ENCODE measurements at places on chromosomes 12 and 14.
A peak's percentile ranks its signal among the peaks of the same experiment; 100 is the strongest.

DNA sequence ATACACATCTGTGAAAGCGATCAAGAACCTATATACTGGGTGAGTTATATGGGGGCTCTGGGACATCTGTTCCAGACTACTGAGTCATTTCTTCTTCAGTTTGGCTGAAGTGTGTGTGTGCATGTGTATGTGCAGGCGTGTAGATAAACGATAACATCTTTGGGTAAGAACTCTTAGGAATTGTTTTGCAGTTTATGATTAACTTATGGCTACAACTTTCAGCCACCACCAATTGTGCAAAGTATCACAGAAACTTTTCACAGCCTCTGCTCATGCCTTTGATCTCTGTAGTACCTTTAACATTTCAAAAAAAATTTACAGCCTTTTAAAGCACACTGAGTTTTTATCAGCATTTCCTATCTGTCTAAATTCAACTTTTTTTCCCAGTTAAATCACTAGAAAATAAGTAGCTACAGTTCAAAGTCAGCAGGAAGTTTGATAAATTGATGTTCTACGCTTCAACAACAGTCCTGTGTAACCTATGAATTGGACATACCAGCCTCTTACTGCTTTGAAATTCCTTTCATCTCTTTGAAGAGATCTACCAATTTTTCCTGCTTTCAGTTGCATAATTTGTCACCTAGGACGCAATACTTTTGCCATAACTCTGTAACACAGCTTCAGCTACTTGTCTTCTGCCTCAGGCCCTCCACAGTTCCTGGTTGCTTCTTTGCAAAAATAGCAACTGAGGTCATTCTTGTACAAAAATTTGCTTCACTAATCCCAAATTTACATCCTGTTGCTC is 43.0 kb downstream of the PPM1H start:
- DNase-seq = no peak

- DNase-seq = no peak
These were observed 1.4 kb downstream of the SLC10A1 start for GRCh38 chr14:69795691-69796090.

DNA sequence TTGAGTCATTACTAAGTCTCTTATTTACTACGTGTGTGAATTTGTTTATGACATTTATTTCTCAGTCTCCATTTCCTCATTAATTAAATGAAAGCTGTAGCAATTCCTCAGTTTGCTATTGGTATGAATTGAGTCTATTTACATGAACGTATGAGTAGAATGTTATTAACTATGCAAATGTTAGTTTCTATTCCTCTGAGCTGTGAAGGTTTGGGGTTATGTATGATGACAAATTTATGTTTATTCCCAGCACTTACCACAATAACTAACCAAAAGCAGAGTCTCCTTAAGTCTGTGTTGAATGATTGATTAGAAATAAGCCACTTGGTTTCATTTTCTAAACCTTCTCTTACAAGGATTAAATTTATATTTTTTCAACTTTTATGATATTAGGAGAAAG is 1340.9 kb downstream of the FSCB start:
- no peak for DNase-seq

DNA sequence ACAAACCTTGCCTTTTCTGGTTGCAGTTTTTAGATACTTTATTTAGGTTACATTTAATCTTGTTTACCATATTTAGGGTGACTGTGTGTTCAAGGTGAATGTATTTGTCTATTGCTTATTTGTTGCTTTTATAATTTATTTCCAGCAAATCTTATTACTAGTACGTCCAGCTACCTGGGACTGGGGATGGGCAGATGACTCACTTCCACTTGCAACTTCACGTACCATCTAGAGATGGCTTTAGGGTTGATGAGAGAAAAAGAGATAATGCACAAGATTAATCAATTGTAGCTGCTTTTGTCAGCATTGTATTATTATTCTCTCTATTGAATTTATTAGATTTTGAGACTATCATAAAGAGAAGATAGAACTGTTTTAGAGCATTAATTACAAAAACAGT is 5.1 kb downstream of the MIPOL1 start:
- DNase-seq = no peak

- no peak for DNase-seq
These were observed 159.2 kb upstream of the LRIG3 start for GRCh38 chr12:59079472-59079871.

DNA sequence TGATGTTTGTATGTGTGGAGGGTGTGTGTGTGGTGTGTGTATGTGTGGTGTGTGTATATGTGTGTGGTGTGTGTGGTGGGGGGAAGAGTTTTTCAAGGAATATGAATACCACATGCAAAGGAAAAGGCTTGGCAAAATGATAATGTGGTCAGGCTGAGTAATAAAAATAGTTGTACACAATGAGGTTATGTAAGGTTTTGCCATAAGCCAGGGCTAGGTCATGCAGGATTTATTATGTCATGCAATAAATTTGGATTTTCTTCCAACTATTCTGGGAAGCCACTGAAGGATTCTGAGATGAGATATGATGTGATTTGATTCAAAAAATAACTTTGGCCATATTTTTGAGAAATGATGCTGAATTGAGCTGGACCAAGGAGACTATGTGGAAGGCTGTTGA is 1191.6 kb upstream of the SEL1L start:
- no peak for DNase-seq

- DNase-seq = no peak
These were observed 624.8 kb upstream of the TMEM132C start for GRCh38 chr12:127642208-127642607.

DNA sequence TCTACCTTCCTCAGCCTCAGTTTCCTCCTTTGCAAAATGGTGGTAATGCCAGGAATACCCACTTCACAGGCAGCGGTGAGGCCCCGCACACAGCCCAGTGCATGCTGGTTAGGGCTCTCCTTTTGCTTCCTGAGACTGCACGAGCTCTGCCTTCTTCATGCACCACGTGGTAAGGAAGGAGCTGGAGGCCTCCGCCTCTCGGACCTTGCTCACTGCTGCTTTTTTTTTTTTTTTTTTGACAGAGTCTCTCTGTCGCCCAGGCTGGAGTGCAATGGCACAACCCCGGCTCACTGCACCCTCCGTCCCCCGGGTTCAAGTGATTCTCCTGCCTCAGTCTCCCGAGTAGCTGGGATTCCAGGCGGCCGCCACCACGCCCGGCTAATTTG is 18.1 kb downstream of the TAMALIN start:
- DNase-seq = no peak

- DNase-seq = no peak
These were observed 49.9 kb downstream of the ALX1 start for GRCh38 chr12:85329913-85330312.

- no peak for DNase-seq
These were observed 141.8 kb downstream of the GRIN2B start for GRCh38 chr12:13839365-13840336.

DNA sequence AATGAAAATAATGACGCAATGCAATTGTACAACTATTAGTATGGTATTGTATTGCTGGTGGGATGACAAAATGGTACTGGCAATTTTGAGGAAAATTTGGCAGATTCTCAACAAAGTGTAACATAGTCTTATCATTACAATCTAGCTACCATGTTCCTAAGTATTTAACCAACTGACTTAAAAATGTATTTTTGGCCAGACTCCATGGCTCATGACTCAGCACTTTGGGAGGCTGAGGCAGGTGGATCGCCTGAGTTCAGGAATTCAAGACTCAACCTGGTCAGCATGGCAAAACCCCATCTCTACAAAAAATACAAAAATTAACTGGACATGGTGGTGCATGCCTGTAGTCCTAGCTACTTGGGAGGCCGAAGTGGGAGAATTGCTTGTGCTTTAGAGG is 1409.5 kb downstream of the AACS start:
- no peak for DNase-seq

DNA sequence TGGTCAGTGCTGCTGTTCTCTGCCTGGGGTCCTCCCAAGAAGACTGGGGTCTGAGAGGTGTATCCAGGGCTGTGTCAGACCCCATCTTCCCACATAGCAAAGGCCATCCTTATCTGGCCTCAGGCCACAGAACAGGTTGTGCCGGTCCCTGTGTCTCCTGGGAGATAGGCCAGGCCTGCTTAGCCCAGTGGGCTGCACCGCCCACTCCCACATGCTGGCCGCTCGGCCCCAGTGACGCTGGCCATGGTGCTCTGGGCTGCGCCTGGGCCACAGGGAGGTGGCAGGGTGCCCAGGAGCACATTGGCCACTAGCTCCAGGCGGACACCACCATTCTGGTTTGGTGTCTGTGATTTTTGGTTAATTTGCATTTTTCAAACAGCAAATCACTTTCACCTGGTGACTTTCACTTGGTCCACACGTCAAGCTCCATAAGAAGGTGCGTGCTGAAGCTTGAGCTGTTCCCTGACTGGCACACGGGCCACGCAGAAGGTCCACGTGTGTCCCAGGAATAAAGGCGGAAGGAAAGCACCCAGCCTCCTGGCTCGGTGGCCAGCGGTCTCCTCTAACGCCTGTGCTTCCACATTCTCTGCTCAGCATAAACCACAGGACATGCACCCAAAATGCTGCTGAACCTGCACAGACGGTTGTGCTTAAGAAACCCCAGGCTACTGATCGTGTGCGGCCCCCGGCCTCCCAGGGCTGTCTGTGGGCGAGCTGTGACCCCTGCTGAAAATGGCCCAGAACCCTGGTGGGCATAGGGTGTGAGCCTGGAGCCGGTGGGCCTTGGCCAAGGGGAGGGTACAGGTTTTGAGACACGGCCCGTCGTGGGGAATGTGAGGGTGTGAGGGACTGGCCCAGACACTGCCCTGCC is 4.6 kb downstream of the FBRSL1 start:
- no peak for DNase-seq

DNA sequence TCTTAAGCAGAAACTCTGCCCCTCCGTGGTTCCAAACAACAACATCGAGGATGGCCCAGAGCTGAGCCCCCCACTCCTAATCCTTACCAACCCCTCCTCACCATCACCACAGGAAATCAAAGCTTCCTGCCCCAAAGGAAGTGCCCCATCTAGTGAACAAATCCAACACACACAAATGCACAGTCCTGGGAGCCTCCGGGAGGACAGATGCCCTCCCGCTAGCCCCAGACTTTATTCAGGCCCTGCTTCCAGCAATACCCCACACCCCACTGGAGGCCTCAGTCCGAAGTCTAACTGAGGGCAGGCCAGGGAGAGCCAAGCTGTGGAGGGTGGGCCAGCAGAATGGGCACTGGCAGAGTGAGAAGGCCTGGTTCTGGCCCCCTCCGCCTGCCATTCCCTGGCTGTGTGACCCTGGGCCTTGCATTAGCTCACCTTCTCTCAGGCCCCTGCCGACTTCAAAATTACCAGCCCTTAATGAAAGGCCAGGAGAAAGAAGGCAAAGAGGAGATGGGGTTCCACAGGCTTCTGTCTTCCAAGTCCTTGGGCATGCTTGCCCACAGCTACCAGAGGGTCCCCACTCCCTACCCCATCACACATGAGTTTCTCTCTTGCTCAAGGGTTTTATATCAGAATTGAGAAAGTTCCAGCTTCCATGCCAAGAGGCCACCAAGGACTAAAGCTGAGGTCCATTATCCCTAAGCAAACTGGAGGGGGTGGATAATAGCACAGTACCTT is 2.3 kb downstream of the HDAC7 start:
- no peak for DNase-seq

GRCh38 chr12:32519047-32519446 is 119.7 kb downstream of the FGD4 start:
- no peak for DNase-seq

DNA sequence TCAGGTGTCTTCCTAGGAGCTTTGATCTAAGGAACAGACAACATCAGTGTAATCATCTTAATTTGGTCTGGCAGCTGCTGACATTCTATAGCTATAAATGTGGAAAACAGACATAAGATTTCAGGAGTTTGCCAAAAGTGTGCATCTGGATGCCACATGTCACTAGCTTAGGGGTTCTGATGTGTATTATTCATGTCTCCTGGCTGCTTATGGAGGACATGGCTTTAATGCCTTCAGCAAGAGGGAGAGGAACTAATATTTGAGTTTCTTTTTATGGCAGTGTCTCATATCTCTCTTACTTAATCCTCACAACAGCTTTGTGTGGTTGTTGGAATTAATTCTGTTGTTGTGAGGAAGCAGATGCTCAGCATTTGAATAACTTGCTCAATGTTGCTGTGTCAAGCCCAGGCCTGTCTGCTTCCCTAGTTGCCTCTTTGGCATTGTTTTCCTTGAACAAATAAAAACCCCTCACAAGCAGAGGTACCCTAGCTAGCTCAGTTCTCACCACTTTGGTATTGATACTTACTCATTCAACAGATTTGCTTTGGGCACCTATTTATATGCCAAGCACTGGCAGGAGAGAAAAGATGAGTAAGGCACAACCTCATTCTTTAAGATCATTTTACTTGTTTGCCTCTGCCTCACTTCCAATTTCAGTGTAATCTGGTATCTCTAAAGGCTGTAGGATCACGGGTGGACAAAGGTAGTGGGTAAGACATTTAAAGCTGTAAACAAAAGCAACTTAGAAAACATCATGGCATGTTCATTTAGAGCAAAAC is 39.8 kb upstream of the EID3 start:
- DNase-seq = no peak

DNA sequence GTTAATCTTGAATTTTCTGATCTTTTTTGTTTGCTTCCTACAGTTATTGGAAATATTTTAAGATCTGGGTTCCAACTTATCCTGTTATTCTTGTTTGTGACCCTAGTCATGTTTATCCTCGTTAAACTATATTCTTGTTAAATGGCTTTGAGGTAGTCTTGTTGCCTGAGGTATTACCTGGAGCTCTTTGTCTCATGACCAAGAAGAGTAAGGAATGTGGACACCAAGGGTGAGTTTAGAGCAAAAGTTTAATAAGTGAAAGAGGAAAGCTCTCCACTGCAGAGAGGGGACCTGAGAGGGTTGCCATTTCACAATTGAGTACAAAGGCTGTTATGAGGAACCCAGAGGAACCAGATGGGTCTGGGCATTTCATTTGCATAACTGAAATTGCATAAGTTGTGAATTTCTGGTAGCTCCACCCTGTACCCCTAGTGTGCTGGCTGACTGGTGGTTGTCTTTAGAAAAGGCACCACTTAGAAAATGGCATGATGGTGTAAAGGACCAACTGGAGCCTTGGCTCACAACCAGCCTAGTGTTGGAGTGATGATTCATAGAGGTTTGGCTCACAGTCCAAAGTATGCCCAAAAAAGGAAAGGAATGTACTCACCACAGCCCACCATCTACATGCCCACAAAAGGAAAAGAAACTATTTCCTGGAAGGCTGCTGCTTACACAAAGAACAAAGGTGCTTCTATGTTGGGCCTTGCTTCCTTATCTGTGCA is 36.7 kb upstream of the RESF1 start:
- no peak for DNase-seq

DNA sequence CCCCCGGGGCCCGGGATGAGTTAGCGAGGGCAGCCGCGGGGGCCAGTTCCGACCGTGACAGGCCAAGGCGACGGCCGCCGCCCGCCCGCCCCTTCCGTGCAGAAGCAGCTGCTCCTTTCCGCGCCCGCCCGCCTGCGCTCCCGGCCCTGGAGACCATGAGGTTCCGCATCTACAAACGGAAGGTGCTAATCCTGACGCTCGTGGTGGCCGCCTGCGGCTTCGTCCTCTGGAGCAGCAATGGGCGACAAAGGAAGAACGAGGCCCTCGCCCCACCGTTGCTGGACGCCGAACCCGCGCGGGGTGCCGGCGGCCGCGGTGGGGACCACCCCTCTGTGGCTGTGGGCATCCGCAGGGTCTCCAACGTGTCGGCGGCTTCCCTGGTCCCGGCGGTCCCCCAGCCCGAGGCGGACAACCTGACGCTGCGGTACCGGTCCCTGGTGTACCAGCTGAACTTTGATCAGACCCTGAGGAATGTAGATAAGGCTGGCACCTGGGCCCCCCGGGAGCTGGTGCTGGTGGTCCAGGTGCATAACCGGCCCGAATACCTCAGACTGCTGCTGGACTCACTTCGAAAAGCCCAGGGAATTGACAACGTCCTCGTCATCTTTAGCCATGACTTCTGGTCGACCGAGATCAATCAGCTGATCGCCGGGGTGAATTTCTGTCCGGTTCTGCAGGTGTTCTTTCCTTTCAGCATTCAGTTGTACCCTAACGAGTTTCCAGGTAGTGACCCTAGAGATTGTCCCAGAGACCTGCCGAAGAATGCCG is 699 bp downstream of the MGAT2 start:
- DNase-seq = peak; percentile 74
